ENCODE measurements at places on chromosomes 3 and 15. TPM values are rescaled to one million over a fixed set of nuclear protein-coding genes. Genes with fewer than 3 reads are reported as not detected.

The HSPBAP1 gene
- 8.9 TPM for total RNA-seq

DNA sequence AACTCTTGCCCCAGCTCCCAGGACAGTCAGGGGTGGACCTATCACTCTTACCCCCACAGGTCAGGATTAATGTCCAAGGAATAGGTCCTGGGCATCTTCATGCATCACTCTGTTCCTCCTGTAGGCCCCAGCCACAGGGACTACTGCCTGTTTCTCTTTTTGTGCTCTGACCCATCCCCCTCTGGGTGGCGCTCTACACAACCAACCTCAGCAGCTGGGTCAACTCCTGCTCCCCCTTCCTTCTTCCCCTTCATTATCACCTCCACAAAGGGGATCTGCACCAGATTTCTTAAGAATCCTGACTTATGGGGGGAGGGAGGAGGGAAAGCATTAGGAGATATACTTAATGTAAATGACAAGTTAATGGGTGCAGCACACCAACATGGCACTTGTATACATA is 12.2 kb upstream of the TRANK1 start:
- no peak overlapping the region for H3K27ac ChIP-seq
- no peaks in the 10 kb centered on the region for H3K27me3 ChIP-seq
- no peak overlapping the region for H3K4me3 ChIP-seq

DNA sequence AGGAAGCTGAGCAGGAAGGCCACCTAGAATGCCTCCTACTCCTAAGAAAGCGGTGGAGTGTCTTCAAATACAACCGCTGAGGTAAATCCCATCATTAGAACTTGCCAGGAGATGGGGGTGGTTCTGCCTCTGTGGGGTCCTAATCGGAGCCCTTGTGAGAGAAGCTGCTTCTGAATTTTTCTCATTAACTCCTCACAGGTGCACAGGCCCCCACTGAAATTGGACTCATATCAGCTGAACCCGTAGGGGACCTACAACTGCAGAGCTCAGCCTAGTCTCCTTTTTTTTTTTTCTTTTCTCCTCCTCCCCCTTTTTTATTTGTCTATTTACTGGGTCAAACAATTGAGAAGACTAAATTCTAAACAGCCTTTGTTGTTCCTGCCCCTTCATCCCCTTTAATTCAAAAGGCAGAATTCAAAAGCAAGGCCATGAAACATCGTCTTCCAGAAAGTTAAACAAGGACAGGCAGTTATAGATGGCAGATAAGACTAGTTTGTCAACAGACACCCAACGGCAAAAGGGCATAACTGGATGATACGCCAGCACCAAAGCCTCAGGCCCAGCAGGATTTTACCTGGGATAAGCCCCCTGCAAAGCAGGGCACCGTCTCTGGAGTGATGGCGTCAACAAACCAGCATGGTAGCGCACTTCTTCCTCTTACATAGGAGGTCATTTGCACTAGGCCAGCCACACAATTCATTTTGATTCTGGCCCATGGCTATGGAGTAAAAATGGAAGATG is 213.7 kb upstream of the HES1 start:
- peaks cover 21% of the 10 kb centered on the region for H3K36me3 ChIP-seq
- no peak overlapping the region for H3K27ac ChIP-seq

- peaks cover 3% of the 10 kb centered on the region for H3K4me1 ChIP-seq
- no peak for DNase-seq
- H3K27me3 ChIP-seq = no peaks in the 10 kb centered on the region
Observed at GRCh38 chr3:159451482-159451881, 537.2 kb upstream of the IL12A start.

- H3K36me3 ChIP-seq = no peaks in the 10 kb centered on the region
- no peaks in the 10 kb centered on the region for H3K4me1 ChIP-seq
- DNase-seq = no peak
Observed at GRCh38 chr3:119195911-119196310, 22.5 kb downstream of the UPK1B start.

GRCh38 chr15:52121896-52122295 is 9.3 kb upstream of the BCL2L10 start:
- no peaks in the 10 kb centered on the region for H3K4me1 ChIP-seq
- H3K27me3 ChIP-seq = no peaks in the 10 kb centered on the region
- no peak overlapping the region for H3K4me3 ChIP-seq
- H3K36me3 ChIP-seq = no peaks in the 10 kb centered on the region

GRCh38 chr15:92833106-92833433 is 67.1 kb upstream of the CHD2 start:
- H3K27ac ChIP-seq = no peak overlapping the region
- H3K4me3 ChIP-seq = no peak overlapping the region
- no peak for DNase-seq
- H3K27me3 ChIP-seq = no peaks in the 10 kb centered on the region

All from H9 (cell line).